ENCODE measurements at places on chromosomes 2 and 18.
A peak's percentile ranks its signal among the peaks of the same experiment; 100 is the strongest.

DNA sequence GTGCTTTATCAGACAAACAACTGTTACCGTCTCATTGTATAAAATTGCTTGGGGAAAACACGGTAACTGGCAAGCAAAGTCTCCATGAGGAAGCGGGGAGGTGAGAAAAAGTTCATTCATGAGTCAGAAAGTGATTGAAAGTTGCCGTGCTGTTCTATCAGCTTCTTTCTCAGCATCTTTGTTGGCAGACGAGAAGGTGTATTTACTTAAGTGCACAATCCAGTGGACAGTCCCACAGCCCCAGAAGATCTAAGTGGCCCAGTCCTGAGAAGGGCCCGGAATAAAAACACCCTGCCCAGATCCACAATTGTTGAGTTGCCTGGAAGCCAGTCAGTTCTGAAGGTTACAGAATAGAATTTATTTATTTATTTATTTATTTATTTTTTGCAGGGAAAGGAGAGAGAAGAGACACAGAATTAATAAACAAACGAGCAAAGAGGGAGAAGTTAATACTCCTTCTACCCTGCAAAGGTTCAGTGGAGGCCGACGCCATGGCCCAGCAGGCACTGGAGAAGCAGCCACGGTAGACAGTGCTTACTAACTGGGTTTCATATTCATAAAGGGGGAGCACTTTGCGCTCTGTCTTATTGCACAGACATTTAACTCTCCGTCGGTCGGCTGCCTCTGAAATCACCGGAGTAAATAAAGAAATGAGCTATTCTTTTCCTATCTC lies 676.0 kb upstream of the SALL3 start:
- no peak for DNase-seq

DNA sequence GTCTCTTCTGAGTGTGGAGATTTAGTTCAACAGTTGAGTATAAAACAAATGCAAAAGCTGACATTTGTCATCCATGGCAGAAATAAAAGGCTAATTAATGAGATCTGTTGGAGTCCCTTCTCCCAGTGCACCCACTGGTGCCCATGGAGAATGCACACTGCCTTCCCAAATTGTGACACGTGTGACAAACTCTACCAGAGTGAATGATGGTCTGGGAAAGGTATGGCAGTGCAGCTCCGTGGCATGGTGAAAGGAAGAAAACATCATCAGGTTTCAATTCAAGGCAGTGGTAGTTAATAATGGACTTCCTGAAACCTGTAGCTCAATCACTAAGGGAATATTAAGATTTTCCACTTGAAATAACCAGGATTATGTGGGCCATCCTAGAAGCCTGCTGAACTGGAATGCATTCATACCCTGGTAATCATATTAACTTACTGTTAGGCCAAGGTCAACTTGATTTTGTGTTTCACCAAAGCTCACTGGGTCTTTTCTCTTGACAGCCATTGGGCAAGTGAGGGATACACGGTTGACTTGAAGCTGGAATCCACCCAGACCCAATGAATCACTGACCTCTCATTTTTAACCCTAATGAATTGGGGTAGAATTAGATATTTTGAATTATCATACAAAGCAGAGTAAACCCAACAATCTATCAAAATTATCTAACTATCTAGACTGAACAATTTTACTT lies 167.6 kb downstream of the AFF3 start:
- no peak for DNase-seq

- DNase-seq = no peak
Measured at GRCh38 chr18:62898359-62898758, 183.0 kb downstream of the PHLPP1 start.

GRCh38 chr2:214215107-214215506 lies 195.7 kb upstream of the VWC2L start:
- DNase-seq = no peak

DNA sequence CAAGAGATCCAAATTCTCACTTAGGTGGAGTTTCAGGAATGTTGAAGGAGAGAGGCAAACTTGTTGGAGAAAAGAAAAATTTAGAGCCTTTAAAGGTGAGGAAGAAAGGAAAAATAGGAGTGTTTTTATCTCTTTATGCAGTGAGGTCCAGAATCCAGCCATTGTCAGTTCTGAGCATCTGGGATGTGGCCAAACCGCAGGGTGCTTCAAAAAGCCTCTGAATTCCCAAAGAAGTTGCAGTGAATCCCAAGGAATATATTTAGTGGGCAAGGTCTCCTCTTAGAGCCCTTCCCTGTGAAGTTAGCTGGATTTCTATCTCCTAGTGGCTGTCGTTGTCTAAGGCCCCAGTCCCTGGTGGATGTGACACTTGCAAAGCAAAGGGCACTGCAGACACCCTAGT lies 51.2 kb downstream of the MTCL1 start:
- no peak for DNase-seq

- peak; percentile 37 for DNase-seq
Measured at GRCh38 chr18:58045242-58046092, 1.4 kb downstream of the NEDD4L start.

DNA sequence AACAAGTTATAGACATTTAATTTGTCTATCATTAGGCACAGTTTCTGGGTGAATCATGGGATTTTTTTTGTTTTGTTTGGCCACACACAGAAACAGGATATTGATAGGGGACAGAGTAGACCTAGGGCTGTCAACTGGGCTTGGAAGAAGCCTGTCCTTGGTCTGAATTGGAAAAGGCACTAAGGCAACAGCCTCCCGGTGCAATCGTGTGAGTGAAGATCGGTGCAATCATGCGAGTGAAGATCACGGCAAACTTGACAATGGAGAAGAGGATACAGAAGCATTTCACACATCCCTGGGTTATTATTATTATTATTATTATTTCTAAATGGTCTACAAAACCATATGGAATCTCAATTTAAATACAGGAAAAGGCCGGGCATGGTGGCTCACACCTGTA lies 94.5 kb downstream of the ACKR3 start:
- DNase-seq = no peak

- DNase-seq = no peak
Measured at GRCh38 chr2:228655331-228655730, 473.8 kb upstream of the SPHKAP start.

DNA sequence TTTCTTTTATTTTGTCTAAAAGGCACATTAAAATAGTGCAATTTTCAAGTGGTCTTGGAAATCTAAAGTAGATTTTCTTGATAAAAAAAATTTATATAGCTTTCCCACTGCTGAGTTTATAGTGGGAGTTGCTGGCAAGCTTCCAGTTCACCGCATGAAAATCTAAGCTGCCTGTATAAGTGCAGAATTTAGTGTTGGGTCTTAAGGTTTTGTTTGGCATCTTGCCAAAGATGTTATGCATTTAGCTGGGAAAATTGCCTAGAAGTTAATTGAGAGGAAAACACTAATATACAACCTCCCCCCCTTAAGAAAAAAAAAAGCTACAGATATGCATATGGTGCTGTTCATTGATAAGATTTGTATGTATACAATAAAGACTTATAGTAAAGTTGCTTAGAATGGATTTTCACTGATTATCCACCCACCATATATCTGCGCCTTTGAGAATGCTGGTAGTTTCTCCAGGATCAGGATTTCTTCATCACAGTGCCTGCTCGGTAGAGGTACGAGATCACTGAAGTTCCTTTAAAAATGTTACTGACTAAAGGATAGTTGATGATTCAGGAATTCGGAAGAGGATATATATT lies 803.2 kb upstream of the POU3F3 start:
- DNase-seq = no peak

DNA sequence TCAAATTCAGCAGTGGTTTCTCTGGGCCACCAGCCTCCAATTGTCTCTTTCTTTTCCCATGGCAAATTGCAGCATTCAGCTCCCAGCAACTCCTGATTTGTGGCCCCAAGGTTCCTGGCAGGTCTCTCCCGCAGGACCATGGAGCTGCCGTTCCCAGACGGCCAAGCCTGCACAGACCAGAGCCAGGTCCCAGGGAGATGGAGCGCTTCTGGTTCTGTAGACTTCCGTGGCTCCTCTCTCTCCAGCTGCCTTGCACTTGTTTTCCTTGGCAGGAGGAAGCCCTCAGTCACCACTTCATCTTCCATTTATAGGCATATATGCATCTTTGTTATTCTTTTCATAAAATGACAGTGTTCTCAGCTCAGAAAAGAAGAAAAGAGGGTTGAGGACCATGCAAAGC lies 21.7 kb downstream of the TNP1 start:
- no peak for DNase-seq

DNA sequence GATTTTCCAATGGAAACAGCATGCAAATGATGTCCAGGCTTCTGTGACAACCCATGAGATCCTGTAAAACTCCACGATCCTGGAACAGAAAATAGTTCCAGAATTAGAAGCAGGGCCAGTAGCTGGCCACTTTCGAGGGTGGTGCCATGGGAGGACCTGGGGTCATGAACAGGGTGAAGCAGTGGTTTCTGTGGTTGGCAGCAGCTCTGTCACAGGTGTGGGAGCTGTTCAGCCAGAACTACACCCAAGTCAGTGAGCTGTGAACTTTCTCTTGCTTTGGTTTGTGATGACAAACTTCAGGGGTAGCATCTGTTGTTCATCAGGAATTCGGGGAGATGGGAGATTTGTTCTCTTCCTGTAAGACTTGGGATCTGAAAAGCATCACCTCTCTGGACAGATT lies 314.4 kb upstream of the NT5C1B start:
- no peak for DNase-seq

DNA sequence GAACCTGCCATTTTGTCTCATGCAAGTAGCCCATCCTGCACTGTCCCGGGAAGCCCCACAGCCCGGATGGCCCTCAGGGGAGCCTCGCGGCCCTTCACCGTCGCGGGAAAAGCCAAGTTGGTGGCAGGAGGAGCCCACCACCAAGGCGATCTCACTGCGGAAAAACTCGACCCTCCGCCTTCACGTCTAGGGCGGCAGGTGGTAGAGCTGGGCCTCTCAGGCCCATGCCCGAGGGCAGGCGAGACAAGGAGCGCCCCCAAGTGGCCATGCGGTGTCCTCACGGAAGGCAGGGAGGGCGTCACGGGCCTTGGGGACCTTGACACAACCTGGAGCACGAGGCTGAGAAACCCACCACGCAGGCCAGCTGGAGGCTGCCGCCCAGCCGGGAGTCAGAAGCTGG lies 34.8 kb upstream of the SKA1 start:
- no peak for DNase-seq

DNA sequence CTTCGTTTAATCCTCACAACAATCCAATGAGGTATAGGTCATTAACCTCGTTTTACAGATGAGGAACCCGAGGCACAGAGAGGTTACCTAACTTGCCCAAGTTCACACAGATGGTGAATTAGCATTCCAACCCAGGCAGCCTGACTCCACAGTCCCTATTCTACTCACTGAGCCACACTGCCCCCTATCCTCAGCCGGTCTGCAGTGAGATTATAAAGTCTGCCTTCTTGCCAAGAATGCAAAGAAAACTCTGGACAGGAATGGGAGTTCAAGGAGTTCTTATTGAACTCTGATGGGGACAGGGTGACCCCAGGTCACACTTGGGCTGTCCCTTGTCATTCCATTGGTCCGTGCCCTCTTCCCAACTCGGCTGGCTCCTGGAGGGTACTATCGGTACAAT lies 118.1 kb upstream of the MSH6 start:
- no peak for DNase-seq

All from stimulated activated CD8-positive, alpha-beta memory T cell treated with anti-CD3 and anti-CD28 coated beads, Interleukin-7, amount 100 ng/mL, for 4 hours (primary cell).